ENCODE measurements at places on chromosomes 3 and 15. TPM values are rescaled to one million over a fixed set of nuclear protein-coding genes. Genes with fewer than 3 reads are reported as not detected.

DNA sequence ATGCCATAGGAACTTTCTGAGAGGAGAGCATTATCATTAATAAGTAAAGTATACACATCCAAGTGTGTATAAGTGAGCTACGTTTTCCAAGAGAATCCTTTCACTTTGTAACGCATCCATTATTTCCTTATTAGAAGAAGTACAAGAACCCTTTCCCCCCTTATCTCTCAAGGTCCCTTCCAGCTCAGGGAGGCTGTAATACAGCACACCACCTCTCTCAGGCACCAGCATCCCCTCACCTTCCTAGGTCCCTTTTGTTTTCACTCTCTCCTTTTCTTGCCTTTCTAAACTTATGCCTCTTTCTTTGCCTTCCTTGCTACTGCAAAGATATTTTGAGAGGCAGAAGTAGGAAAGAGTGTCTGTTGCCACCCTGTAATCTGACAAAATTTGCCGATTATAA lies 446.0 kb downstream of the GRM7 start:
- no peak for DNase-seq

ZNF660 gene
- total RNA-seq: 6.1 TPM

CCDC191 gene
- total RNA-seq: 2.0 TPM

GRCh38 chr15:60910202-60910601 lies 318.9 kb downstream of the RORA start:
- DNase-seq: no peak

REC114 gene
- total RNA-seq: not detected

DNA sequence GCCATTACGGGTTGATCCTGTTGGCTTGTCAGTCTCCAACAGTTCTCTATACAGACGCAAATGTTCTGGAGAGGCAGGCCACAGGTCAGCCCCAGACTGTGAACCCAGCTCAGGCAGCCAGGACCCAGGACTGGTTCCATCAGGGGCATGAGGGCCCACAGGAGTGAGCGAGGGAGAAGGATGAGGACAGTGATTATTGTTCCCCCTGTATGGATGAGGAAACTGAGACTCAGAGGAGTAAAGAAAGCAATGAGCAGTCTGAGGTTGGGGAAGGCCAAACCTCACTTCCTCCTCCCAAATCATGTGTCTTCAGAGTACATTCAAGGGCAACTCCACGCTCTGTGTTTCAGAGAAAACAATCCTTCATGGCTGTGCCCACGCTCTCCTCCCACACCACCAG lies 121.9 kb downstream of the RPLP1 start:
- DNase-seq: no peak

SERPINI1 gene
- total RNA-seq: 13.5 TPM

DNA sequence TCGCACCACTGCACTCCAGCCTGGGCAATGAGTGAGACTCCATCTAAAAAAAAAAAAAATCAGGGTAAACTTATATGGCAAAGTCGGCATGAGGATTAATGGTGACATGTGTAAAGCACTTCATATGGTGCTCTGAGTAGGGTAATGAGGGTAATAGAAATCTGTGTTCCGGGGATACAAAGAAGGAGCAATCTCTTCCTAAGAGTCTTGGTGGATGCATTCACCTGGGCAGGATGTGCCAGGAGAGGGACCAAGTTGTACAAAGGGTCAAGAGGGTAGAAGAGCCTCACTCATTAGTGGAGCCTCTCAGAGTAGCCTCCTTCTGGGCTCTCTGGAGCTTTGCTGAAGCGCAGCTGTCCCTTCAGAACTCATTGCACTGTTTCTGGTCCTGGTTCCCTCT lies 9.3 kb upstream of the CX3CR1 start:
- no peak for DNase-seq

TRIM71 gene
- 318 TPM for total RNA-seq

- no peak for DNase-seq
These were observed 30.0 kb upstream of the PHLDB2 start for GRCh38 chr3:111829023-111829422.

DNA sequence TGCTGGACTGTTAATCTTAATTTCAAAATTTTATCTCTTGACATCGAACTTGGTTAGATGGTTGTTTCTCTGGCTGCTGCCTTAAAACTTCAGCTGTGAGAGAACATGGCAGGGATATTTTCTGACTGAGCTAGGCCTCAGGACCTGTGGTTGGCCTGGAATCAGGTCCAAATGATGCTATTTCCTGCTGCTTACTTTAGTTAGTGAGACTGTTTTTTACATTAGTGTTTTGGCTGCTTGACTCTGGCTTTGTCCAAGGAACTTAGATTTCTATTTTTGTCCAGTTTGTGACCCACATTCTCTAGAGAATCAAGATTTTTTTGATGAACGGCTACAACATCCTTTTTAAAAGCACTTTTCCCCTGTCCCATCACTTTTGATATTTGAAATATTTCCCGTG lies 497.9 kb upstream of the SGO1 start:
- DNase-seq: no peak

CDHR4 gene
- not detected for total RNA-seq

GRCh38 chr3:141777957-141778813 lies 15.0 kb downstream of the GRK7 start:
- no peak for DNase-seq

DNA sequence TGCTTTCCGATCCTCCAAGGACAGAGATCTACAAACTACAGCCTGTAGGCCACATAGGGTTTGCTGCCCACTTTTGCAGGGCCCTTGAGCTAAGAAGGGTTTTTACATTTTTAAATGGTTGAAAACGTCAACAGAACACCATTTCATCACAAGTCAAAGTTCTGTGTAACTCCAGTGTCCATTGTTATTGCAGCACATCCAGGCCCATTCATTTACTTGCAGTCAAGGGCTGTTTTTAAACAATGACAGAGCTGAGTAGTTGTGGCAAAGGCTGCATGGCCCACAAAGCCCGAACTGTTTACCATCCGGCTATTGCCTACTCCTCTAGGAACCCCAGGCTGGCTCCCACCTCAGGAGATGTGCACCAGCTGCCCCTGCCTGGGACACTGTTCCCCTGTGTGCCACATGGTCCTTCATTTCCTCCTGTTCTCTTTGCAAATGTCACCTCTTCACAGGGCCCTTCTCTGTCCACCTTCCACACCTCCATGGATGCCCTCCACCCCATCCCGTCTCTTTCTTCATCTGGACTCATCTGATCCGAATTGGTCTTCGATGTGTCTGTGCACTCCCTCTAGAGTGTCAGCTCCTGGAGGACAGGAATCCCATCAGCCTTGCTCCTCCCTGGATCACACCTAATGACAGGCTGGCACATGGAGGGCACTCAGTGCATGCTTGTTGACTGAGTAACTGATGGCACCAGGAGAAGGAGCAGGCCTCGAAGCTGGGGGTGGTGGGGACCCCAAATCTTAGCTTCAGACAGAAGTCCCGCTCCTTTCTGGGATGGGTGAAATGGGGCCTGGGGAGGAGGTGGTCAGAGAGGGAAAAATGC lies 69.5 kb upstream of the IQSEC1 start:
- DNase-seq: no peak

- no peak for DNase-seq
These were observed 220.3 kb downstream of the THSD4 start for GRCh38 chr15:71335591-71335990.

DNA sequence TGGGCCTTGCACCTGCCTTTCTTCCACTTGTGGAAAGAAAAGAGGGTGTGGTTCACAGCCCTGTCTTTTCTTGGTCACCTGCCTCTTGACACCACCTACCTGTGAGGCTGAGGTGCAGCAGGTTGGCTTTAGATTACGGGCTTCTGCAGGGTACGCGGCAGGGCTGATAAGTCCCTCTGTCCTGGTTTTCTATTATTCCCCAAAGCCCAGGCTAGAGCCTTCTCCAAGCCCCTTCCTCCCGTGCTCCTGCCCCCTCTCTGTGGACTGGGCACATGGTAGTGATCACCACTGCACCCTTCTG lies 44.8 kb upstream of the HACD2 start:
- peak; percentile 64 for DNase-seq

GNB5 gene
- total RNA-seq: 40.8 TPM

All from GM23338 (cell line).